ENCODE measurements at places on chromosomes 7 and 10.

- DNase-seq = no peak
Measured at GRCh38 chr10:18582803-18583202, 68.6 kb downstream of the NSUN6 start.

DNA sequence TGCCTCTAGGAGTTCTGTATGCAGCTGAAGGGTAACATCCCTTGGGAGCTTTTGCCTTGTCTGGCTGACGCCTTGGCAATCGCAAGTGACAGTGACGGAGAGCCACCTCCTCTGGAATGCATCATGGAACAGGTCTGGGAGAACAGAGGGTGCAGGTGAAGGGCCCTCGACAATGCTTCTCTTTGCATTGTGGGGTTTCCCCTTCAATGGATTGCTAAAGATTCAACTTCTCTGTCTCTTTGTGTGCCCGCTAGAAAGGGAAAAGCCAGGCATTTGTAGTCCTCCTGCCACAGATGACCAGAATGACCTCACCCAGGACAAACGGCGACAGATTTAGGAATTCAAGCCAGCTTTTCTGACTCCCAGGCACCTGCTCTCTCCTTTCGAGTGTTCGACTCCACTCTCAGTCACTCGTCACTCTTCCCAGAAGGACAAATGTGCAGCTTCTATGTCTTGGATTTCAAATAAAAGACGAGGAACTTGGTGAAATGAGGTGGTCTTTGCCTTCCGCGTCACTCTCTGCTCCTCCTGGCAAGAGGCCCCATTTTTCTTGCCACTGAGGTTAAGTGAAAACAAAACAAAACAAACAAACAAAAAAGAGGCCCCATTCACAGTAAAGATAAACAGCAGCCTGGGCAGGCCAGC lies 26.1 kb downstream of the IL2RA start:
- no peak for DNase-seq

GRCh38 chr7:6158424-6159096 lies 113.9 kb downstream of the CYTH3 start:
- no peak for DNase-seq

DNA sequence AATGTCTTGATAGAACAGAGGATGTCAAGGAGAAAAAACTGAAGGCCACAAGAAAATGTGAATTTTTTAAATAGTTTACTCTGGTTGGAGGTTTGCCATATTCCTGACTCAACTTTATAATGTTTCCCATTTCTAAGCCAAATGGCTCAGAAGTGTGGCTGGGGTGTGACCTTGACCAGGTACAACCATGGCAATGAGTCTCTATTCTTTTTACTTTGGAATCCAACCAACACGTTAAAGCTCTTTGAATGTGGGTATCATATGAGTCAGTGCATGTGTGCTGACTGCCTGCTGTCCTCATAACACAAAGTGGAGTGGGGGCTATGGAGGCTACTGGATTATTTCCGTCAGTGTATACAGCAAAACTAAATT lies 33.5 kb upstream of the DLD start:
- DNase-seq = no peak

GRCh38 chr10:44300666-44301649 lies 83.9 kb downstream of the CXCL12 start:
- peak; percentile 72 for DNase-seq

- DNase-seq = no peak
Measured at GRCh38 chr7:135208102-135208793, 3.1 kb downstream of the WDR91 start.

DNA sequence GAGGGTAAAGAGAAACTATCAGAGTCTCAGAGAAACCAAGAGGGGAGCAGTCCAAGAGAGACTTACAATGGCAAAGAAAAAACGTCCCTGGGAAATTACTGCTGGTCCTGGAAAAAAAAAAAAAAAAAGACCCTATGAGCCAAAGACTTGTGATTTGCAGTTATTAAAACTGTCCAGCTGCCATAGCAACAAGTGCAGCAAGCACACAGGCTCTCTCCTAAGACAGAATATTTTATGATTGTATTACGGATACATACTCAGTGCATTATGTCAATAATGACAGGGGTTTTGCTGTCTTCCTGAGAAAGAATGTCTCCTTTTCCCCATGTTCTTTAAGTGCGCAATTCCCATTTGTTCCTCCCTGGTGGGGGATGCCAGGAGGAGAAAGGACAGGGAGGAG lies 178.5 kb downstream of the GPAM start:
- no peak for DNase-seq

Data from left ventricle myocardium superior (tissue), 1 donor.